ENCODE measurements at places on chromosomes 13 and 19. TPM values are rescaled to one million over a fixed set of nuclear protein-coding genes. Genes with fewer than 3 reads are reported as not detected.

FFAR3 gene
- not detected for polyA plus RNA-seq

BORA gene
- polyA plus RNA-seq: 9.0 TPM

LRRC25 gene
- 0.20 TPM for polyA plus RNA-seq

FUT1 gene
- not detected for polyA plus RNA-seq

Data from naive thymus-derived CD4-positive, alpha-beta T cell (primary cell).